Tibial artery (tissue), 4 donors: ENCODE measurements at places on chromosomes 12 and 14.

GRCh38 chr12:42507565-42507964 is 82.0 kb downstream of the PRICKLE1 start:
- no peak for DNase-seq

DNA sequence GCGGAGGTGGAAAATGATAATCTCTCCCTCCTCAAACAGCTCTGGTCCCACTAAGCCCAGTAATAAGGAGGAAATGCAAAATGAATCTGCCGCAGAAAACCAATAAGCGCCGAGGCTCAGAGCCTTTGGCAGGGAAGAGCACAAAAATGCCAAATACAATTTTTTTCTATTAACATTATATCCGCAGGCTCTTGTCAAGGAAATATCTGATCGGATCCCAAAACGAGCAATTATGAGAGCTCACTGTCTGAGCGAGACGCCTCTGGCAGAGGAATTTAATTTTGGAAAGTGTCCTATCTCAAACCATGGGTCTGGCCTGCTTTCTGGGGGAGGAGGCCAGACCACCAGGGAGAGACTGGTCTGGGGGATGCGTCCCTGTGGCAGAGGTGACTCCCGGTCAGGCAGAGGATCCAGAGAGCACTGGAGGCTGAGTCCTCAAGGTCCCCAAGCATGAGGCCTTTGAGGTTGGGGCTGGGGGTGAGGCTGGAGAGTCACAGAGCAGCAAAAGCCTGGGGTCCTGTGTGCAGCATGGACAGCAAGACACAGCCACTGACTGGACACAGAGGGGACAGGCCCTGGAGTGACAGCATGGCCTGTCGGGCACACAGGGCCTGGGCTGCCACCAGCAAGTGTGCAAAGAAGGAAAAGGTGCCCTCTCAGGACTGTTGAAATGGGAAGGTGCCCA is 342.8 kb upstream of the SFSWAP start:
- DNase-seq, result no peak

DNA sequence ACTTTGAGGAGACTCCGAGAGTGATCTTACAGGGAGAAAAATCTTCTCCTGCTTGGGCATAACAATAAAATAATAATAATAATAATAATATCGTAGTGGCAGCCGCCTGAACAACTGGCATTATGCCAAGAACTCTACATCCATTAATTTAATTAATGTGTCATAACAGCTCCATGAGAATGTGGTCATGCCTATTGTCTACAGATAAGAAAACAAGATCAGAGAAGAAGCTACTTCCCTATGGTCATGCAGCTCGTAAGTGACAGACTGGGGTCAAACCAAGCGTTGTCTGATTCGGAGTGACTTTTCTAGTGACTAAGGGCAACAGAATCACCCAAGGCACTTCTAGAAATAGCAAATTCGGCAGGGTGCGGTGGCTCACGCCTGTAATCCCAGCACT is 11.7 kb downstream of the PROX2 start:
- DNase-seq, result no peak

GRCh38 chr12:92541731-92542130 is 161.1 kb upstream of the PLEKHG7 start:
- DNase-seq, result no peak

GRCh38 chr14:24137529-24138395 is 1.8 kb downstream of the PSME1 start:
- no peak for DNase-seq

- no peak for DNase-seq
Measured at GRCh38 chr12:4106621-4107020, 166.9 kb upstream of the CCND2 start.

DNA sequence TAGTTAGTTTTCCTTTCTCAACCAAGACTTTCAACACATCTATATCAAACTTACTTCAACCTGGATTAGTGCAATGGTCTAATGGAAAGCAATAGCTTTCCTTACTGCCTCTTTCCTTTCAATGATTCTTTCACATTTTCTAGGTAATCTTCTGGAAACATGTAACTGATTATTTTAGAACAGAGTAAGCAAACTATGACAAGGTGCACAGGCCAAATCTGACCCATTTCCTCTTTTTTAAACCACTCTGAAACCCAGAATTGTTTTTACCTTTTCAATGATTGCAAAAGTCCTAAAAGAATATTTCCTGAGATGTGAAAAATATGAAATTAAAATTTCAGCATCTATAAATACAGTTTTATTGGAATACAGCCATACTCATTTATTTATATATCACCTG is 81.6 kb upstream of the TMTC2 start:
- no peak for DNase-seq

- no peak for DNase-seq
Measured at GRCh38 chr14:52355016-52355431, 40.9 kb downstream of the PTGER2 start.

- DNase-seq, result no peak
Measured at GRCh38 chr12:46998811-46999368, 80.5 kb upstream of the PCED1B start.

DNA sequence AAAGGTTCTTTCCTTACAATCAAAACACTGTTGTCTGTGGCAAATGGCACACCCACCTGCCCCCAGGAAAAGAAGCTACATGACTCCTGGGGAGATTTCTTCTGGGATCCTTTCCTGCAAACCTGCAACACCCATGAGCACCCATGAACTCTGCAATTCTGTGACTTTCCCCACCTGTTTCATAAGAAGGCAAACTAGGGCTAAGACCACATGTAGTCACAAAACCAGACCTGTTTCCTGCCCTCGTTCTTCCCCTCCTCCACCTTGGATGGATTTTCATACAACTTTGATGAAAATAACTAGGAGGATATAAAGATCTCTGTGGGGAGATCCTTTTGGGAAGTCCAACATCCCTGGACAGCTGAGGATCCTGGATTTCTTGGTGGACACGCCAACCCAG is 1084.7 kb downstream of the BCL11B start:
- DNase-seq, result no peak

- DNase-seq, result no peak
Measured at GRCh38 chr12:62581288-62582064, 114.8 kb downstream of the MON2 start.

GRCh38 chr14:73241481-73242165 is 4.3 kb downstream of the PAPLN start:
- DNase-seq, result no peak
